ENCODE measurements at places on chromosomes 5 and 9.

DNA sequence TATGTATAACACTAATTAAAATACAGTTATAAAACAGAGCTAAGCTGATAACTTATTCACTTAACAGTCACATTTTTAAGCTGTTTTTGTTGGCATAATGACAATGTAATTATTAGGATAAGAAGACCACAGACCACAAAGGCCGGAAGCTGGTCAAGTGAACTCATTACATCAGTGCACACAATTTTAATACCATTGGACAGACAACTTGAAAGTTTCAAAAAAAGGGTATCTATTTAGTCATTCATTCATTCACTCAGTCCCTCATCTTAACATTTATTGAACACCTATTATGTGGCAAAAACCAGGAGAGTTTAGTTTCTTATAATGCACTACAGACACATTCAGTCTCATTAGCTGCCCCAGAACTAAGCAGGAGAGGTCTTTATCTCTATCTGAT, 11.6 kb downstream of the ERP44 start:
- no peak for DNase-seq

DNA sequence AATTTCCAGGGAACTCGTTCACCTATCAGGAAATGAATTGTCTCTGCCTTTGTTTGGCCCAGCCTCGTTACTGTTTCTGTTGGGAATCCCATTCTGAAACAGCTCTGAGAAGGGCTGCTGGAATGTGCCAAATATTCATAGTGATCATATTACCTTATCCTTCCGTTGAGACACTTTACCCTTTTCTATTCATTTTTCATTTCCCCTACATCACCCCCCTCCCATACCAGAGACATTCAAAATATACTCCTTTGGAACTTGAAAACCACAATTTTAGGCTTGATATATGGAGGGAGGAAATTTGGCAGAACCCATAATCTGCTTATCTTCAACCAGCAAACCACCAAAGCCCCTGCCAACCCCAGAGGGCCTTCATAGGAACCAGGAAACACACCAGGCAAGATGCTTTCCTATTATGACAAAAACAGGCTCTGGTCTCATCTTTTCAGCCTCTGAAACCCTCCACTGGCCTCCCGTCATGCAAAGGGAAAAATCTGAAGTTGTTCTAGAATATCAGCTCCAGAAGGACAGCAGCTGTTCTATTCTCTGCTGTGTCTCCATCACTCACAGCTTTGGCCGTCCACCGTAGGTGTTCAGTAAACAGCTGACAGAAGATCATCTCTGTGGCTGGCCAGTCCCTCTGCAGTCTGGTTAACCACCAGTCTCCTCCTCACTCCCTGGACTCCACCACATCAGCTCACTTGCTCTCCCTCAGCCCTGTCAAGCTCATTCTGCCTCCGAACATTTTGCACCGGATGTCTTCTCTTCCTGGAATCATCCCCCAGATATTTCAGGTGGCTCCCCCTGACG, 217.2 kb upstream of the WWC1 start:
- DNase-seq = no peak

DNA sequence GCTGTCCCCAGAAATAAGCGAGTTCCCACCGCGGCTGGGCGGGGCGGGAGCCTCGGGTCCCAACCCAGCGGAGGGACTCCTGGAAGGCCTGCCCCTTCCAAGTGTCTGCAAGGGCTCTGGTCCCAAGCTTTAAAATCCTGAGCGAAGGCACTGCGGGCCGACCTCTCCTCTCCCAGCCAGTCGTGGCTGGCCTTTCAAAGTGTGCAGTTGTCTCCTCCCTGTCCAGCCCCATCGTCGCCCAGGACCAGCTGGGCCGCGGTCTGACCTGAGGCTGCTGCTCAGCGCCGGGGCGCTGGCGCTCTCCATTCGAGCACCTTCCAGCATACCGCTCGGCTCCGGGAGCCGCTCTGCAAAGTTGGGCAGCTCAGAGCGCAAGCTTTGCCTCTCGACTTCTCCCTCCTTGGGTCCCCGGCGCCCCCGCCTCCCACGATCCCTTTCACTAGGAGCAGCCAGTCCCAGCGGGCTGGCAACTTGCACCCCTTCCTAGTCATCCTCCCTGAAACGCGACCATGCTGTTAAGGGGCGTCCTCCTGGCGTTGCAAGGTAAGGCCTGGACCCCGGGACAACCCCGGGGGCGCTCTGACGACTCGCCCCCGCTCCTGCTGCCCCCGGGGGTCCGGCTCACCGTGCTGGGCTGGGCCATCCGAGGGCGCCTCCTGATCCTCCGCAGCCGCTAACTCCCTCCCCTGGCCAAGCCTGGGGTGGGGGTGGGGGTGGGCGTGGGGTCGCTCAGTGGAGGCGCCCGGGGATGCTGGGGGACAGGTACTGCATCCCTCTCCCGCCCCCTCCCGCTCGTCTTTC, at the start of gene MAMDC2:
TSS of gene MAMDC2 (plus strand) at position 160 of the 801 bp plus-strand sequence. CDS start at position 510, 350 bp downstream.
- DNase-seq = no peak

- no peak for DNase-seq
Observed at GRCh38 chr5:30932273-30933017, 261.0 kb upstream of the CDH6 start.
